ENCODE measurements at places on chromosomes 2 and 18.

- DNase-seq: no peak
Measured at GRCh38 chr2:151946250-151946884, 118.1 kb upstream of the ARL5A start.

GRCh38 chr2:80830891-80831290 lies 526.3 kb upstream of the LRRTM1 start:
- no peak for DNase-seq

- no peak for DNase-seq
Measured at GRCh38 chr2:8531481-8531880, 150.4 kb upstream of the ID2 start.

DNA sequence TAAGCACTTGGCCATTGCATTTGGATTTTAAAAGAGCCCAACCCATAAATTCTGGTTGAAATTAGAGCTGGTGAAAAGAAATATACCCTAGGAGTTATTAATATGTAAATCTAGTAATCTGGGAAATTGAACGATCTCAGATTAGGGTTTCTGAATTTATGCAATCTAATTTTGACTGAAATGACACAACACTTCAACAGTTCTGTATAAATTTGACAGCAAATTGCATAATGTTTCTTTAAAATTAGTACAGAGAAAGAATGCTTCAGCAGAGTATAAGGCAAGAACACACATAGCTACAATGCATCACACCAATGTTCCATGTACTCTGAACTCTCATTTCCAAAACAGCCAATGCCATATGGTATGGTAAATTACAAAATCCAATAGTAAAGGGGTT lies 201.5 kb upstream of the ITGA4 start:
- no peak for DNase-seq

GRCh38 chr18:61334951-61335683 lies 1.9 kb downstream of the CDH20 start:
- DNase-seq: no peak

DNA sequence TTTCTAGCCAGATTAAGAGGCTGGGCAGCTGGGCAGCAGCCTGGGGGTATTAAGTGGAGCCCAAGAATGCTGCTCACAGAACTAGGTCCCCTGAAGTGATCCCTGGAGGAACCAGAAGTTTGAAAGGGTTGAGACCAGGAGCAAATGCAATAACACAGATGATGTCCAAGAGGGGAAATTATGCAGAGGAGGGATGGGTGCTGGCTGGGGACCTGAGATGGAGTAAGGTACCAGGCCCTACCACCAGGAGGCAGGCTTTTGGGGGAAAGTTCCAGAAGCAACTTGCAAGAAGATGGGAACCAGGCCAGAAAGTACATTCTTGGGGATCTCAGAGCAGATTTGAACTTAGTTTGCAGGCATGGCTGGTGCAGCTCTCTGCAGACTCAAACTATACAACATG lies 175.1 kb downstream of the NCK2 start:
- peak; percentile 15 for DNase-seq

- DNase-seq: no peak
Measured at GRCh38 chr18:44624052-44624451, 56.6 kb upstream of the SETBP1 start.

DNA sequence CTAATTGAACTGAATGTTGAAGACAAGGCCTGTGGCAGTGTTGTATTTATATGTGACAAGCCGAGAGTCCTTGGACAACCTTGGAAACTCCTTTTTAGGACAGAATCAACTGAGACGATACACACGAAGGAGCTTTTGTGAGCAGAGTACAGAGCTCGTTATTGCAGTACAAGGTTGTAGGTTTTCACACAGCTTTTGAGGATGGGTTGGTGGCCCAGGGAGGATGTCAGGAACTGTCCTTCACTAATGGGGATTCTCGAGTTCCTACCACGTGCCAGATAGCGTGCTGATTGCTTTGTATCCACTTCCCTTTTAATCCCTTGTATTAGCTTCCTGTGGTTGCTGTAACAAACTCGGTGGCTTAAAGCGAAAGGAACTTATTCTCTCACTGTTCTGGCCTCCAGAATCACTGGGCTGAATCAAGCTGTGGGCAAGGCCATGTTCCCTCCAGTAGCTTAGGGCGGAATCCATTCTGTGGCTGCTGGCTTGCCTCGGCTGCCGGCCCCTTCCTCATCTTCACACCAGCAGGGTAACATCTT lies 20.2 kb downstream of the INPP4A start:
- no peak for DNase-seq

- peak; percentile 20 for DNase-seq
Measured at GRCh38 chr18:32349728-32350395, 120.8 kb downstream of the GAREM1 start.

GRCh38 chr2:151919786-151920185 lies 91.6 kb upstream of the ARL5A start:
- no peak for DNase-seq

DNA sequence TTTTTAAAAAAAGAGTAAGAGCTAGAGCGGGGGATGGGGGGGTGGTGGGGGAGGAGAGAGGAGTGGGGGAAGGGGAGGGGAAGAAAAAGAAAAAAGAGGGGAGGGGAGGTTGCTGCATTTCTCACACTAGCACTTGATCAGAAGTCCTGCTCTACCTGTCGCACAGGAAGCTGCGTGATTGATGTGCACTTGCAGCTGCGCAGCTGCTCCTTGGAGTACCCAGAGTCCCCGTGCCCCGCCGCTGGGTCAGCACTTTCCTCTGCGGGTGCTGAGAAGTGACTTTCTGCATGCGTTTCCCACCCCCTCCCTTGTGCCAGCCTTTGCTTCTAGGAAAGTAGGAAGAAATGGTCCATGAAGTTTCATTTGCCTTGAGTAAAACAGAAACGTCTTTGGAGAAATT lies 297.3 kb downstream of the ETAA1 start:
- no peak for DNase-seq

- no peak for DNase-seq
Measured at GRCh38 chr18:77162580-77162979, 30.0 kb upstream of the MBP start.

- no peak for DNase-seq
Measured at GRCh38 chr18:63162271-63163014, 157.1 kb downstream of the BCL2 start.

- no peak for DNase-seq
Measured at GRCh38 chr2:71685941-71686611, 232.7 kb downstream of the DYSF start.

Data from T1000 (cell line).